Hindlimb muscle (tissue), 1 donor: ENCODE measurements at places on chromosomes 13 and 19.

GRCh38 chr13:33644581-33645543 lies 173.1 kb upstream of the RFC3 start:
- peak; percentile 86 for DNase-seq

DNA sequence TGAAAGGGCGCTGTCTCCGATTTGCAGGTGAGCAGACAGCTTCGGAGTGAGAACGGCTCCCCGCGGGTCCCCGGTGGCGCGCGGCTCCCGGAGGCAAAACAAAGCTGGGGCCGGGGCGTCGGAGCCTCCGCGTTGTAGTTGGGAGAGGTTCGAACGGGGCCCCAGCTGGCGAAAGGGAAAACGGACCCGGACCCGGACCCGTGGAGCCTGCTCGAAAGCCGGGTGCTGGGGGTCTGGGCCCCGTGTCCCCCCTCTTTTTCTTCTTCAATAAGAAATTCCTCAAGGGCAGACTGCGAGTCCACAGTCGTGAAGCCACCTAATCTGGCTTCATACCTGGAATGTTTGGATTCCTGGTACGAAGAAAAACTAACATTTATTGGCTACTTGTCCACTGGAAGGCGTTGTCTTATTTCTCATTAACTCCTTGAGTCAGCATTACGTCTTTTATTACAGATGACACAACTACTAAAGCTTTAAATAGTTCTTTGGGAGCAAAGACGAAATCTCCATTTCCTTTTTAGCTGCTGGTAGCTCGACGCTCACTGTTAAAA lies 632 bp upstream of the MTIF3 start:
- DNase-seq, result no peak

GRCh38 chr19:49335784-49336481 lies 727 bp downstream of the CD37 start:
- no peak for DNase-seq

DNA sequence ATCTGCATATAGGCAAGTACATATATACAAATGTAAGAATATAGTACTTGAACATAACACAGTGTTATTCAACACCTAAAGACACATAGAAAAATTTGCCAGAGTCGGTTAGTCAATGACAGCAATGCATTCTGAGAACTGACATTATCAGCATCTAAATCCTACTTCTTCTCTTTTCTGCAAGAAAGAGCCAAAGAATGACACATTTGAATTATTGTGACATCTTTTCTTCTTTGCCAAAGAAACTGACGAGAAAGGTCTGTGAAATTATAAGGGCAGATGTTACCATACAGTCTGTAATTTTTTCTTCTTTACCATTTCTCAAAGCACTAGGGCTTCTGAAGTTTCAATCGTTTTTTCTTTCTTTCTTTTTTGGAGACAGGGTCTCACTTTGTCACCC lies 350.9 kb upstream of the NBEA start:
- DNase-seq, result no peak

GRCh38 chr13:21147827-21148226 lies 28.5 kb downstream of the SKA3 start:
- DNase-seq, result no peak

- DNase-seq, result no peak
Measured at GRCh38 chr13:76993021-76993420, 1.1 kb downstream of the CLN5 start.

DNA sequence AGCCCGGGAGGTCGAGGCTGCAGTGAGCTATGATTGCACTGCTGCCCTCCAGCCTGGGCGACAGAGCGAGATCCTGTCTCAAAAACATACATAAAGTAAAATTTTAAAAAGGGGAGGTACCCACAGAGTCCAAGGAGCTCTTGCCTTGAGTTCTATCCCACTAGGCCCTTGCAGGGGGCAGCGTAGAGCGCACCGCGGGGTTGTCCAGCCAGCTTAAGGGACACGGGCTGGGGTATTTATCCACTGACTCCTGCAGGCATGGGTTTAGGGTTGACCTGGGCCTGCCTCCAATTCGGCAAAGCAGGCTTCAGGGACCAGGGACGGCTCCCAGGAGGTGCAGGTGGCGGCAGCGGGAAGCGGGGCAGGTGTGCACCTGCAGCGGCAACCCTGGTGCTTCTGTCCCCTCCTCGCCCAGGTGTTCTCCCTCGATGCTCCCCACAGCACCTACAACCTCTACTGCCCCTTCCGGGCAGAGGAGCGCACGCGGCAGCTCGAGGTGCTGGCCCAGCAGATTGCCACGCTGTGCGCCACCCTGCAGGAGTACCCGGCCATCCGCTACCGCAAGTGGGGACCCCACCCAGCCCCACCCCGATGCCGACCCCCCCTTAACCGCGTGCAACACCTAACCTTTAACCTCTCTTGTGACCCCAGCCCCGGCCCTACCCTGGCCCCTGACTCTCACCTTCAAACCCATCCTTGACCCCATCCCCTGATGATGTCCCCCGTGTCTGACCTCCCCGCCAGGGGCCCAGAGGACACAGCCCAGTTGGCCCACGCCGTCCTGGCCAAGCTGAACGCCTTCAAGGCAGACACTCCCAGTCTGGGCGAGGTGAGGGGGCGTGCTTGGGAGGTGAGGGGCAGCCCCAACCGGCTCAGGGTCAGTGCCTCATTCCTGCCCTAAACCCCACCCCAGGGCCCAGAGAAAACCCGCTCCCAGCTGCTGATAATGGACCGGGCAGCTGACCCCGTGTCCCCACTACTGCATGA lies 4.7 kb downstream of the STXBP2 start:
- no peak for DNase-seq
